ENCODE measurements at places on chromosomes 16 and 17.

DNA sequence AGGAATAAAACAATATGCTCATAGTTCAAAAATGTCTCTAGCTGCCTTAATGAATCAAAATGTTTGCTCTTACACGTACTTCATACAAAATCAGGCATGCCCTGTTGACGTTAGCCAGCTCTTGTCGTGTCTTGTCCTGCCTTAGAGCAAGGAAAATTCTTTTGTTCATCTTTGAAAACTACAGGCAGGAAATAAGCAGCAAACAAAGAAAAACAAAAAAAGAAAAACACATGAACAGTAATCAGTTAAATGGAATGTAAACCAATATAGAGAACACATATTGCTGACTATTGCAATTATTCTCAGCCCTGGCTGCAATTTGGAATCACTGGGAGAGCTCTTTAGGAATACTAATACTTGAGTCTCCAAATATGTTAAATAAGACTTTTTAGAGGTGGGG, 1.7 kb downstream of the CAPNS2 start:
- no peak for DNase-seq

- no peak for DNase-seq
Measured at GRCh38 chr16:16095646-16096045, 127.6 kb downstream of the ABCC6 start.

- DNase-seq, result no peak
Measured at GRCh38 chr17:68777243-68777855, 176.2 kb upstream of the FAM20A start.

DNA sequence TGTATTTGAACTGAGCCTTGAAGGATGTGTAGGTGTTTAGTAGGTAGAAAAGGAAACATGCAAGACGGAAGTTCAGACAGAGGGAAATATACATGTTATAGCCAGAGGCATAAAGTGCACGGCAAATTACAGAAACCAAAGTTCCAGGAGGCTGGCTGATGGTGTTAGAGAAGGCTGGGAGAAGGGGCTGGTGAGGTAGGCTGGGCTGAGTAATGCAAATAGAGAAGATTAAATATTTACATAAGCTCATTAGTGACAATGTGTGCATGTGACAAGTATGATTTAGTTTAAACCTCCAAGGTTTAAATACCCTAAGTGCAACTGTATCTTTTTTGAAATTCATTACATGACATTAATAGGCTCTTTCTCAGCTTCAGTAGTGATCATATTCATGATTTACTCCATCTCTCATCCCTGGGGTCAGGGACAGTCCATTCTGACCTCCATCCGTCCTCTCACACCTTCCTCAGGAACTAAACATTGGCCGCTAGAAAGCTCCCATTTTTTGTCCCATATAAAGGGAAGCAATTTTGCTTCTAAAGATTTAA, 399.8 kb upstream of the SALL1 start:
- no peak for DNase-seq

DNA sequence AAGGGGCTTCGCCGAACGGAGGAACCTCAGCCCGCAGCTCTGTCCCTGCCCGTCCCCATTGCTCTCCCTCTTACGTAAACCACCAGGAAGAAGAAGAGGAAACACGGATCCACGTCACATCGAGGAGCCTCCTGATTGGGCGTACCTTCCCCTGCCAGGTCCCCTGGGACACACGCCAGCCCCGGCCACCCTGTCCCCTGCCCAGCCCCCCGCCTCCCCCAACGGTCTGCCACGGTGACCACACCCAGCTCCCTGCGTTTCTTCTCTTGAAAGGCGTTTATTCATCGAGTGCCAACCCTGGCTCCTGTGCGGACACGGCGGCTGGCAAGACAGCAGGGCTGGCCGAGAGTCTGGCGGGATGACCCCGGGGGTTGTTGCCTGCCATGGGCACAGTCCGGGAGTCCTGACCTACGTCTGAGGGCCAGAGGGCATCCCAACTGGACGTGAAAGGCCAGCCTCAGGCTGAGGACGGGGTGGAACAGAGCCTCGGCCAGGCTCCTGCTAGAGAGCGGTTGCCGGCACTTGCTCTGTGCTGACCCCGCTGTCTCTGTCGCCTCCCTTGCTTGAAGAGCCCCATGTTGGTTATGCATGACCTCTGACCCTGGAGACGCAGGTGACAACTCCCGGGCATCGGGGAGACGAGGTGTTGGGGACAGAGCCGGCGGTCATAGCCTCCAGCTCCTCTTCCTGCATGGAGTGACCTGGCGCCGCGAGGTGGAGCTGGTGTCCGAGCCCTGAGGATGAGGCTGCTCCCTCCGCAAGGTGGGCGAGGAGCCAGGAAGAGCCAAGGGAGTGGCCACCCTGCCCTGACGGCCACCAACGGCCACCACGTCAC, 40.5 kb upstream of the ACSF3 start:
- no peak for DNase-seq

DNA sequence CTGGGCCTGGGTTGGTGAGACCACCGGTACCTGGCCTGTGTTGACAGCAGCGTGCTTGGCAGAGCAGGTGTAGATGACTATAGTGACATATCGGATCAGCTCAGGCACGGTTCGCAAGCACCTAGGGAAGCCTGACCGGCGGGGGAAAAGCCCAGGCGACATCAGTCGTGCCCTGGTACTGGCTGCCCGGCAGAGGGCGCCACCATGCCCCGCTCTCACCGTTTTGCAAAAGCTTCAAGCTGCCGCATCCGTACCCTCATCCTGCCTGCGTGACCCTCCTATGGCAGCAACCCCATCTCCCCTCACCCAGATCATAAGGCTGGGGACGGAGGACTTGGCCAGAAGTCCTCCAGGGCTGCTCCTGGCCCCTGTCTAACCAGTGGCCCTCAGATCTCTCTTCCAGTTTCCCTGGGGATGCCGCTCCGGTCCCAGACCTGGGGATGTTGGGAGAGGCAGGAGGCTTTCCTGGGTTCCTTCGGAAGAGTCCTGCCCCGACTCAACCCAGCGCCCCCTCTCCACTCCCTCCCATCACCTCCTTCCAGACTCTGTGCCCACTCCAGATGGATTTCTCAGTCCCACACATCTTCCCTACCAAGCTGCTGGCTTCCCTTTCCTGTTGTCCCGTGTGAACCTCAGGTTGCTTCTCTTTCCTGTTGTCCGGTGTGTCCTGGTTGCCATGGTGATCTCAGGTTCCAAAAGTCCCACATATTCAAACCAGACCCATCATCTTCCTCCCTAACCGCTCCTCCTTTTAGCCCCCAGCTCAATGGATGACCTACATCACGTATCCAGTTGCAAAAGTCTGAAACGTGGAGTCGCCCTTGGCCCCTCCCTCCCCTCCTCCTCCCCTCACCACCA, 13.7 kb downstream of the ALOX12B start:
- DNase-seq, result peak; percentile 72

DNA sequence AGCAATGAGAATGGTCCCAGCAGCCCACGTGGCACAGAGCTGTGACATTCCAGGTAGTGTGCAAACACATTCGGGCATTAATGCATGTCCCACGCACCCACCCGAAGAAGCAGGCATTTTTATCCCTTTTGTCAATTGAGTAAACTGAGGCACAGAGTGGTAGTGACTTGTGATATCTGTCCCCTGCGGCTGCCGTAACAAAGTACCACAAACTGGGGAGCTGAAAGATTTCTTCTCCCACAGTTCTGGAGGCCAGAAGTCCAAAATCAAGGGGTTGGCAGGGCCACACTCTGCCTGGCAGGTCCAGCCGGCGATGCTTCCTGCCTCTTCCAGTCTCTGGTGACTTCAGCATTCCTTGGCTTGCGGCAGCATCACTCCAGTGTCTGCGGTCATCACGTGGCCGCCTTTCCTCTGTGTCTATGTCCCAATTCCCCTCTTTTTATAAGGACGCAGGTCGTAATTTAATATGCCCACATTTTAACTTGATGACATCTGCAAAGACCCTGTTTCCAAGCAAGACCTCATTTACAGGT, 221.9 kb upstream of the GSE1 start:
- DNase-seq, result no peak

- no peak for DNase-seq
Measured at GRCh38 chr16:69620573-69620972, 54.8 kb downstream of the NFAT5 start.

GRCh38 chr17:58487589-58488427, at the start of gene HSF5:
TSS of gene HSF5 (minus strand) at chr17:58488408. CDS start at chr17:58488274, 134 bp downstream.
- DNase-seq, result peak; percentile 50

- DNase-seq, result no peak
Measured at GRCh38 chr17:17414341-17414805, 62.4 kb upstream of the MED9 start.

DNA sequence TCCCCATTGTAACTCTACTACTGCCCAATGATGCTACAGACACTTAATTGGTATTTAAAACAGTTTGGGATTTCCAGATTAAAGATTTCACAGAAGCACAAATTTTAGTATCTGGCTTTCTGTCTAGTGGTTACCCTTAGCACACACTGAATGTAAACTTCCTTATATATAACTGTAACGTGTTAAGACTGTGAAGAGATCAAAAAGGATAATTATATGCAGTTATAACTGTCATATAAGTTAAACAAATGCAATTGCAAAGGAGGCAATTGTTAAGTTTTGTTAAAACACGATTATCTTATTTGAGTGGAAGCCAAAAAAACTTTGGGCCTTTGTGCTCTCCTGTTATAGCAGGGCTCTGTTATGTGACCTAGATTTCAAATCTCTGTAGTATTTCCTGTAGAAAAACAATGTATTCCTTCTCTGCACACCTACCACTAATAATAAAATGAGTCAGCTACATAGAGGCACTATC, 147.9 kb downstream of the STXBP4 start:
- DNase-seq, result no peak

GRCh38 chr16:50311134-50311528, 44.8 kb downstream of the ADCY7 start:
- DNase-seq, result no peak

- no peak for DNase-seq
Measured at GRCh38 chr16:11405331-11406176, 60.3 kb downstream of the RMI2 start.

- no peak for DNase-seq
Measured at GRCh38 chr16:75836347-75837010, 110.2 kb upstream of the CPHXL start.

- no peak for DNase-seq
Measured at GRCh38 chr17:81921996-81922565, 4.1 kb upstream of the SIRT7 start.

- DNase-seq, result no peak
Measured at GRCh38 chr17:56815711-56816110, 18.0 kb downstream of the C17orf67 start.

Measured in stimulated activated CD8-positive, alpha-beta memory T cell treated with anti-CD3 and anti-CD28 coated beads, Interleukin-2, amount 100 ng/mL, for 1 hour (primary cell).